HS-5 (cell line): ENCODE measurements at places on chromosomes 16 and 17.

DNA sequence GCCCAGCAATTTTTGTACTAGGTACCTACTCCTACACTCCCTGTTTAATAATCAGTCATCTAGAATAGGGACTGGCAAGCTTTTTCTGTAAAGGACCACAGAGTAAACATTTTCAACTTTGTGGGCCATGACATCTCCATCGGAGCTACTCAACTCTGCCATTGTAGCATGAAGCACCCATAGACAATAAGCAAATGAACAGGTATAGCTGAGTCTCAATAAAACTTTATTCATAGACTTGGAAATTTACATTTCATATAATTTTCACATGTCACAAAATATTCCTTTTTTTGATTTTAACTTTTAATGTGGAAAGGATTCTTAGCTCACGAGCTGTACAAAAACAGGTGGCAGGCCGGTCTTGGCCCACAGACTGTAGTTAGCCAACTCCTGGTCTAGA is 345.8 kb downstream of the SOX9 start:
- no peak for DNase-seq

- DNase-seq: no peak
Measured at GRCh38 chr16:81595629-81596292, 151.2 kb downstream of the CMIP start.

DNA sequence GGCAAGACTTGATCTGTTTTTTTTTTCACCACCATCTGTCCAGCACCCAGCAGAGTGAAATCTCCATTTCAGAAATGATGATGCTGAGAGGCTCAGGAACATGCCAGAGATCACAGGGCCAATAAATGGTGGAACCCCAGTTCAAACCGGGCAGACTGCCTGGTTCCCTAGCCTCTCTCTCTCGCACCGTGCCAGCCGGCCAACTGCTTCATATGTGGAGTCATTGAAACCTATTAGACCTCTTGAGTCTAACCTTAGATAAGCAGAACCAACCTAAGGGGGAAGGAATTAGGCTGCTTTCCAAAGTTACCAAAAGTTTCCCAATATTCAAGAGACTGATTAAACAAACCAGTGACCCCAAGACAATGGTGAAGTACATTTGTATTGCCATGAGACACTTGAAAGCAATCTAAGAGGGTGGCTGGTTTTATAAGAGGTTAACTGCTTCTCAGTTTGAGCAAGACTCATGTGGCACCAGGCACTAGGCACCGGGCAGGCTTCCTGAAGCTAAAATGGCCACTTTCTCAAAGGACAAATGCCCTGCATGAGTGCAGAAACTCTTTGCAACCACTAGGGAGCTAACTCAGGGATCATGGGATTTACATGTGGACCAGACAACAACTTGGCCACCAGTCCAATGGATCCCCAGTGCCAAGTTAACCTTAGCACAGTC is 18.4 kb downstream of the TOX3 start:
- no peak for DNase-seq

- no peak for DNase-seq
Measured at GRCh38 chr16:58831386-58831785, 97.3 kb upstream of the GOT2 start.

GRCh38 chr16:89155851-89156739 is 15.5 kb upstream of the CDH15 start:
- no peak for DNase-seq

DNA sequence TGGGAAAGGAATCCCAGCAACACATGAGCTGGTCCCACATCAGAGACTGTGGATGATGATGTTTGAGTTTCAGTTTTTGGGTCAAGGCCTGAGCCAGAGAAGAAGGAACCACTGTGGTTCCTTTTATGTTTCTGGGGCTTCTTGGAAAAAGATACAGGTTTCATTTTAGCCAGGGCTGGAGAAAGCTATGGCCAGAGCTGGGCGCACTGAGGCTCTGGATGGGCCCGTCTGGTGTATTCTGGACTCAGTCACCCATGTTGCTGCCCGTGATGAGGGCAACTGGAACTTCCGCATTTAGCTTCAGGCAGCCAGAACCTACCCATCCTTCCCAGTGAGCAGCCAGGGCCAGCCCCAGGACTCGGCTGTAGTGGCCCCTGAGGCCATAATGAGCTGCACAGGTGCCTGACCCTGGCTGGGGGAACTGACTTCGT is 15.0 kb upstream of the PITPNA start:
- no peak for DNase-seq

- no peak for DNase-seq
Measured at GRCh38 chr16:68041783-68042182, 18.7 kb downstream of the DUS2 start.

GRCh38 chr16:2058872-2059271 is 11.1 kb downstream of the TSC2 start:
- no peak for DNase-seq

GRCh38 chr17:27930000-27930399 is 36.8 kb upstream of the LYRM9 start:
- DNase-seq: no peak

DNA sequence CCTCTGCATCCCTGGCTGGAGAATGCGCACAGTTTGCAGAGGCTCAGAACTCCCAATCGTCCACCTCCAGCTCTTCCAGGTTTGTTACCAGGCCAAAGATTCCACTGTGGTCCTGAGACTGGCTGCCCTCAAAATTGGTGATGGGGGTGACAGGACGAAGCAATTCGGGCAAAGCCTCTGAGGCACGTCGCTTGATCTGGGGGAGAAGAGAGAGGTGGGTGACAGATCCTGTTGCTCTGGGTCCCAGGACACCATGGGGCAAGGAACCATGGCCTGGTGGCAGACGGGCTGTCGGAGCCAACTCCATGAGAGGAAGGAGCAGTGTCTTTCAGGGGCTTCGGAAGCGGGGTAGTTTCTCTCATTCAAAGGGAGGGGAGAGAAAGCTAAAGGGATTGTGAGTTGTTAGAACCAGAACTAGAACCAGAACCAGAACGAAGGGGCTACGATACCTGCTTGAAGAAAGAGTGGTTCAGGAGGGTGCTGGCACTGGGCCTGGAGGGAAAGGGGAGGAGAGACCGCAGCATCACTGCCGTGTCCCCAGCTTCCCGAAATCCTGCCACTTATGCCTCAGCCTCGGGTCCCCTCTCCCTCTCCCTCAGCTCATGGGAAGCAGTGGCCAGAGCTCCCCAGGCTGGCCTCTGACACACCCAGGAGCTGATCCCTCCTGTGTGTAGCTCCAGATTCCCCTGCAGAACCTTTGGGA is 3.8 kb upstream of the LIMD2 start:
- DNase-seq: no peak

DNA sequence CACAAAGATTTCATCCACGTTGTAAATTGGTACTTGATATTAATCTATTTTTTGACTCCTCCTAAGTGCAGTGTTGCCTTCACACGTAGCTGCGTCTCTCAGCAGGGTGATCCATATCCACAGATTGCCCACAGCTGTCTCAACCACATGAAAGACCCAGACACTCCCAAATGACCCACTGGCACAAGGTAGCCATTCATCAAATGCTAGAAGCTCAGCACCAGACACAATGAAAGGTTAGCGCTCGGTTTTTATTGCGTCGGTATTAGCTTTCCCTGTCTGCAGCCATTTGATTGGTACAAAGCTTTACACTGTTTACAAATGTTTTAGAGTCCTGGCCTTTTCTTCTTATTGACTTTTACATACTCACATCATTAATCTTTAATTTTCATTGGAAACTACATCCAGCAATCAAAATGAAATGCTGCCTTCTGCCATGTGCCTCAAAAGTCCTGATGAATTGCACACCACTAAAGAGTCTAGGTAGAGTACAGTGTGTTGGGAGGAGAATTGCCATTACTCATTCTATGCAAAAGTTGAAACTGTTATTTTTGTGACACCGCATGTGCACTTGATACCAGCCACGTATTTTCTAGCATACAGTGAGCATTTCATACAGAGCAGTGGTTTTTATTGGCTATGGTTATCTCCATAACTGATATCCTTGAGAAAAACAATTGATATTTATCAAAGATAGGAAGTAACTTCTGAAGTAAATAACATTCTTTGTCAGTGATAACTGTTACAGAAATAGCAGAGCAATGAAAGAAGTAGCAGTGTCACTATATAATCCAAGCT is 127.3 kb upstream of the NUDT7 start:
- no peak for DNase-seq

DNA sequence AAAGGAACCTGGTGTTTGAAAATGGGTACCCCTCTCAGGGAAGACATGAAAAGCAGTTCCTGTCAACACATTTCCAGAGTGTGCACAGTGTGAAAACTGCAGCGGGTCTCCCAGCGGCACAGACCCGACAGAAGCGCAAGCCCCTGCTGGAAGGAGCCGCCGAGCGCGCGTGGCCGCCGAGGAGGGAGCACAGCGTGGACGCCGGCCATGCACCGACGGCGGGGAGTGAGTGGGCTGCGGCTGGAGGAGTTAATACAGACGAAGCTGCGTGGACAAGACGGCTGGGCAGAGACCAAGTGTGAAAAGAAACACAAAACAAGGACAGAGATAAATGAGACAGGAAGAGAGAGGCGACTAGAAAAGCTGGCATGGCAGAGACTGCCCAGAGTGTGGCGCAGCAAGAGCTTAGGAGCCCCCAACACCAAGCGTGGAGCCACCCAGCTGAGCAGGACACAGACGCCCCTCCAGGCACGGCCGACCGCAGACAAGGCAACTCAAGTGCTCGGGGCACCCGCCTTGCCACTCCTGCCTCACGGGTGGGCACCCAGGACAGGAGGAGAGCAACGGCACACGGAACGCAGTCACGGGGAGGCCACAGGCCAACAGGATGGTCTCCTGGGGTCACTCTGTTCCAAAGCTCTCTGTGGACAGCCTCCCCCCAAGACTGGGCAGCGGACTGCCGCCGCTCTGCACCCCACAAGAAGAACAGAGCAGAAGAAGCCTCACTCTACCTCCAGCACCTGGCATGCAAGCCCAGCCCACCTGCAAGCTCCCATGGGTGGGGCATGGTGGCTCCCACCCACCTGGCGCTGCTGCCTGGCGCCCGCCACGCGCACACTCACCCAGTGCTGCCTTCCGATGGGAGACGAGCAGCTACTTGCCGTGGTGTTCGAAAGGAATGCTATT is 16.5 kb downstream of the SLC16A3 start:
- DNase-seq: no peak

DNA sequence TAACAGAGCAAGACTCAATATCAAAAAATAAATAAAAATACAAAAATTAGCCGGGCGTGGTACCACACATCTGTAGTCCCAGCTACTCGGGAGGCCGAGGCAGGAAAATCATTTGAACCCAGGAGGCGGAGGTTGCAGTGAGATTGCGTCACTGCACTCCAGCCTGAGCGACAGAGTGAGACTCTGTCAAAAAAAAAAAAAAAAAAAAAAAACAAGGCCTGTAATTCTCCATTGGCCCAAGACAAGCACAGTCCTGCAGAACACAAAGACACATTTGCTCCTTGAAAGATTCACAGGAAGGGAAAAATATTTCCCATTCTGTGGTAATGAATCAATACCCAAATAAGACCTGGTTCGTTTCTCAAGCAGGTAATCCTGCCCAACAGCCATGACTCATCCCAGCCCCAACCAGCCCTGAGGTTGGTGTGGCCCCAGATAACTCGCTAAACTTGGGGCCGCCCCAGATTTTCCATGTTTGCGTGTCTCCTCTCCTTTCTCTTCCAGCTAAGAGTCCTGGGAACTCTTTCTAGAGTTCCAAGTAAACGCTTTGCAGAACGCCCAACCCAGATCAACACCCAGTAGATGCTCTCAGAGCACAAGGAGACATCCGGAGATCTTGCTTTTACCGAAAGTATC is 40.3 kb upstream of the SNN start:
- DNase-seq: peak; percentile 64

DNA sequence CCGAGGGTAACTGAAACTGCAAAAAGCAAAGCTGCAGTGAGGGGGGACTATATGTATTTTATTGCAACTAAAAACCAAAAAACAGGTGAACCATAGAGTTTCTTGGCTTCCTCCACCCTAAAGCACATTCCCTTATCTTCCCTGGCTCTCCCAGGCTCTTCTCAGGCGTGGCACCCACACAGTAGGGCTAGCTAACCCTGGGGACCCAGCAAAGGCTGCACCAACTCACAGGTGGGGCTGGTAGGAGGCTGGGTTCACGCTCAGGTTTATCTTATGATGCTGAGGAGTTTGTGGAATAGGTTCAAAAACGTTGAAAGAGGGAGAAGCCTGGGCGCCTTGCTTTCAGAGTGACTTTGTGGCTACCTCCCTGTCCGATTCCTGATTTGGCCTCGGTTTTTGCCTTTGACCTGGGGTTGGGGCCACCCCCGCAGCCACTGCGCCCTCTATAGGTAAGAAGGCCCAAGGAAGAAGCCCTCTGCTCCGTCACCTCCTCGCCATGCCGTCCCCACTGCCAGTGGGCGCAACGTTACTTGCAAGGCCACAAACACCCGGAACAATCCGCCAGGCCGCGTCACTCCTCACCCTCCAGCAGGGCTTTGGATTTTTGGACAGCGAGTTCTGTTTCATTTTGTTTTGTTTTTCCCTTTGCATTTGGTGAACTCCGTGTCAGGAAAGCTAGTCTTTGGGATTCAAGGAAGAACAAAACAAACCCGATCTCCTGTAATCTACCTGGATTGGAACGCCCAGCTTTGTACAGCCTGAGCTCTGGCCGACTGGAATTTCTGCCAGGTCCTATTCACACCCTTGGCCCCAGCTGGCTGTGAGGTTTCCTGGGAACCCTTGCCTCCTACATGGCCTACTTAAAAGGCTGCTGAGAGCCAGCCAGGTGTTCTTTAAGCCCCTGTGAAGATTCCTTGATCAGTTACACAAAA is 60.8 kb downstream of the TBC1D16 start:
- no peak for DNase-seq

DNA sequence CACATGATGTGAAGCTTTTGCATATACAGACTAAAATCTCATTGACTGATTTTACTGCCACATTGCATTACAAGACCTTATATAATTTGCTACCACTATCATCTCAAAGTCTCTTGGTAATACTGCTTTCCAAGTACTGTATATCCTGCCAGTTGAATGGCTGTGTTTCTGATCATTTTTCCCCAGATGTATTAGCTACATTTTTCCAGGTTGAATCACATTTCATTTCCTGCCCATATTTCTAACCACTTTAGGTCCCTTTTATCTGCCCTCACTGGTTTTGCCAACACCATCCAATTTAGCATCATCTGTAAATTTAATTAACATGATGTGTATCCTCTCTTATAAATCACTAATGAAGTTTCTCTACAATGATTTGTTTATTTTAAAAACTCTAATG is 365.7 kb upstream of the PMFBP1 start:
- DNase-seq: peak; percentile 64

DNA sequence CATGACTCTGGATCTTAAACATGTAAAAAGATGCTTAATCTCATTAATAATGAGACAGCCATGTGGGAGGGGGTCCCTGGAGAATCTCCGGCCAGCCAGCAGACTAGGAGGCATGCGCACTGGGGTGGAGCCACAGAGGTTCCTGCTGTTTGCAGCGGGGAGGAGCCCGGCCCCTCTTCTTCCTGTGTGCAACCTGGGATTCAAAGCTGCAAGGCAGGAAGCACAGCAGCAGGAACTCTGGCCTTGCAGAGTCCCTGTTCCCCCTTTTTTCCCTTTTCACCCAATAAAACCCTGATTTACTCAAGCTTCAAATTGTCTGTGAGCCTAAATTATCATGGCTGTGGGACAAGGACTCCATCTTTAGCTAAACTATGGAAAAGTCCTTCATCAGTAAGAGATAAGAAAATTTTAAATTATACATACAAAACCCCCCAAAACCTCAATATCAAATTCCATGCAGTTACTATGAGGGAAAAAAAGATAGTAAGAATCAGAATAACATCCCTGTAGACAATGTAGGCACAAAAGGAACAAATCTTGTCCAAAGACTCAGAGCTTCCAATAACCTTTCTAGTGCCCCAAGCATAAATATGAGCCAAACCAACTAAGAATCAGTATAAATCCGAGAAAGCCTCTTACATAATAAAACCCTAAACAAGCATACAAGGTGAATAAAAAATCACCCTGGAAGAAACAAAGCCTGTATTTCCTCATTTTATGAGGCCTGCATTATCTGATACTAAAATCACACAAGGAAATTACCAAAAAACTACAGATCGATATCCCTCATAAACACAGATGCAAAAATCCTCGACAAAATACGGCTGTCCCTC is 12.1 kb downstream of the CFDP1 start:
- no peak for DNase-seq
